Naive thymus-derived CD4-positive, alpha-beta T cell (primary cell): ENCODE measurements at places on chromosomes 13 and 19.

DNA sequence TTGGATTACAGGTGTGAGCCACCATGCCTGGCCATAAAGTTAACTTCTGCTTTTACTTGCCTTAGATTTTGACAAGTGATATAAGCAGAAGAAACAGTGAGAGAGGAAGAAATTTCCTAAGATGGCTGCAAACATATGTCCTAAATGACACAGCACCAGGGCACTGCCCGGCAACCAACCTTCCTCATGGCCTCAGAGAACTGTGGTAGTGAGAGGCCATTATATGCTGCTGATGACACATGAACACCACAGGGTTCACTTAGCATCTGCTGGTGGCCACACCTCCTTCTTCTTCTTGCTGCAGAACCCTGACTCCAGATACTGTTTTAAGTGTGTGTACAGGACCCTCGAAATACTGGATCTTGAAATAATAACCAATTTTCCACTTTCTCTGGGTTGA lies 88.2 kb downstream of the KCTD12 start:
- DNase-seq: no peak

GRCh38 chr13:50531917-50532899 lies 311.3 kb downstream of the DLEU7 start:
- DNase-seq: no peak

GRCh38 chr19:41220811-41221210 lies 1.8 kb downstream of the AXL start:
- no peak for DNase-seq

DNA sequence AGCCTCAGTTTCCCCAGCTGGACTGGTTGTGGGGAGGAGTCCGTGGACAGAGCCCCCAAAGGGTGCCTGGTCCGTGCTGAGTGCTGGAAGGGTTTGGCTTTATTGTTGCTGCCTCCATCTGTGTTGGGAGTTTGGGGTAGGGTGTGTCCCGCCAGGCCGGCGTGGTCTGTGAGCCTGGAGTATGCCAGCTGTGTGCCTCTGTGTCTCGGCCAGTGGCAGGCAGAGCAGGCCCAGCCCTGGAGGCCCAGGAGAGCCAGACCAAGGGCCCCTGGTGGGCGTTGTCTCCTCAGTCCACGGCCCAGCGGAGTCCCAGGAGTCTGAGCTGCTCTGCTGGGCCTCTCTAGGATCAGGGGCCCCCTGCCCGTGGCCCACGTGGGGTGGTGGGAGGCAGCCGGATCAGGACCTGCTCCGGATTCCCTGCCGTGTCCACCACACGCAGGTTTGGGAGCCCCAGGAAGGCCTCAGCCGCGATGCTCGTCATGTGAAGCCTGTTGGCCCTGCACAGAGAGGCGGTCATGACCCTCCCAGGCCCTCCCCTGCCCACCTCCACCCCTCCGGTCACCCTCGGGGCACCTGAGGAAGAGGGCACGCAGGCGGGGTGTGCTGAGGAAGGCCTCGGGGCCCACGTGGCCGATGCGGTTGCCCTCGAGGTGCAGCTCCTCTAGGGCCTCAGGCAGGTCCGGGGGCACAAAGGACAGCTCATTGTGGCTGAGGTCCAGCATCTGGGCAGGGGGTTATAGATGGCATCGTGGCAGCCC lies 6.6 kb downstream of the PODNL1 start:
- no peak for DNase-seq

DNA sequence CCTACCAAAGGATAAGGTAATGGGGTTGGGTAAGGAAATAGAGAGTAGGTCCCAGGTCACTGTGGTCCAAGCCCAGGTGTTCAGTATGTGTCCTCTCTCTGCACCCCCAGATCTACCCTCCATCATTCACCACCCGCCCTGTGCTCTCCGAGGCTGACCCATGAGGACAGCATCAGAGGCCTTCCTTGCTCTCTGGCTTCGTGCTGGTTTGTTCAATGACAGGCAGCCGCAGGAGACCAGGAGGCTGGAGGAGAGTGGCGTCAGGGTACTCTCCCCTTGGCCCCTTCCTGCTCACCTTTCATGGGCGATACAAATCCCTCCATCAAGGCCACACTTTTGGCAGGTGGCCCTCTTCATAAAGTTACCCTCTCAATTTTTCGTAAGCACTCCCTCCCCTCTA lies 1.7 kb downstream of the TUBA3C start:
- DNase-seq: no peak
